ENCODE measurements at places on chromosomes 2 and 18. TPM values are rescaled to one million over a fixed set of nuclear protein-coding genes. Genes with fewer than 3 reads are reported as not detected.

Gene CD226
- 0.07 TPM for polyA plus RNA-seq

Gene ALK
- not detected for polyA plus RNA-seq

Gene DSEL
- 1.9 TPM for polyA plus RNA-seq

Gene ACADL
- polyA plus RNA-seq = 27.7 TPM

Gene SH3BP4
- 22.1 TPM for polyA plus RNA-seq

Gene ADCYAP1
- polyA plus RNA-seq = 4.7 TPM

DNA sequence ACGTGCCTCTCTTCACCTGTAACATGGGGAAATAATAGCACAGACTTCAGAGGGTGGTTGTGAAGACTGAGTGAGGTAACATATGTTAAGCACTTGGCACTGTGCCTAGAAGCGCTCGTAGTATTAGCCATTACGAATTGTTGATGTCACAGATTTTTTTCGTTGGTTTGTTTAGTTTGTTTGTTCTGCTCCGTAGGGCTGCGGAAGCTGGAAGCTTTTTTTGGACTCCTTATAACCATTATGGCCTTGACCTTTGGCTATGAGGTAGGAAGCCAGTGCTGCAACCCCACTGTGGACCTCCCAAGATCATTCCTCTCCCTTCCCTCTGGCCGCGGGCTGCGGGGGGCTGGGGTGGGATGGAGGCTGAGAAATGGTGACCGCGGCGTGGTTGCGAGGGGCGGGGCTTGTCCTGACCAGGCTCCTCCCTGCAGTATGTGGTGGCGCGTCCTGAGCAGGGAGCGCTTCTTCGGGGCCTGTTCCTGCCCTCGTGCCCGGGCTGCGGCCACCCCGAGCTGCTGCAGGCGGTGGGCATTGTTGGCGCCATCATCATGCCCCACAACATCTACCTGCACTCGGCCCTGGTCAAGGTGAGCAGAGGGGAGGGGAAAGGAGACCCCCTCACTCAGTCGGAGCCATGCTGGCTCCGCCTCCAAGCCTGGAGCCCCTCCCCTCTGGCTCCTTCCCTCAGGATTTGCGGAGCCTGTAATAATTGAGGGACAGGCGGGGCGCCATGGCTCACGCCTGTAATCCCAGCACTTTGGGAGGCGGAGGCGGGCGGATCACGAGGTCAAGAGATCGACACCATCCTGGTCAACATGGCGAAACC is 5.5 kb downstream of the SLC11A1 start:
- peak; percentile 73 for DNase-seq
- no peaks in the 10 kb centered on the region for H3K36me3 ChIP-seq
- H3K27ac ChIP-seq = peak overlapping the region; percentile 47
- no peaks in the 10 kb centered on the region for H3K27me3 ChIP-seq

DNA sequence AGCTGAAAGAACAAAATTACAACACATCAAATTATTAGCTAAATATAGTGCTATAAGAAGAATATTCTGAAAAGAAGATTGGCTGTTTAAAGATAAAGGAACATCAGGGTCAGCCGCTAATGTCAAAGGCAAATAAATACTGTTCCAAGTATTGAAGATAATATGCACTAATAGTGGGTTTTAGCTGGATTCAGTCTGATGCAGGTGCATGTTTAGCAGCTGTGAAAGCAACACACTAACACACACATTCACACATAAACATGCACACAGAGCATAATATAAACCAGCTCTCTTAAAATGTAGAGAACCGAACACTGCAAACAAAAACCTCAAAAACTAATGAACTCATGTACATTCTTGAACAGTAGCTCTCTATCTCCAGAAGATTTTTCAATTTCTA is 634.6 kb downstream of the ERBB4 start:
- no peak overlapping the region for H3K4me3 ChIP-seq
- no peaks in the 10 kb centered on the region for H3K4me1 ChIP-seq
- H3K36me3 ChIP-seq = no peaks in the 10 kb centered on the region
- H3K27me3 ChIP-seq = no peaks in the 10 kb centered on the region

- no peak for DNase-seq
- H3K4me3 ChIP-seq = no peak overlapping the region
- no peak overlapping the region for H3K27ac ChIP-seq
- H3K36me3 ChIP-seq = no peaks in the 10 kb centered on the region
- H3K27me3 ChIP-seq = no peaks in the 10 kb centered on the region
Measured at GRCh38 chr2:170432823-170433222, 254.9 kb downstream of the MYO3B start.

DNA sequence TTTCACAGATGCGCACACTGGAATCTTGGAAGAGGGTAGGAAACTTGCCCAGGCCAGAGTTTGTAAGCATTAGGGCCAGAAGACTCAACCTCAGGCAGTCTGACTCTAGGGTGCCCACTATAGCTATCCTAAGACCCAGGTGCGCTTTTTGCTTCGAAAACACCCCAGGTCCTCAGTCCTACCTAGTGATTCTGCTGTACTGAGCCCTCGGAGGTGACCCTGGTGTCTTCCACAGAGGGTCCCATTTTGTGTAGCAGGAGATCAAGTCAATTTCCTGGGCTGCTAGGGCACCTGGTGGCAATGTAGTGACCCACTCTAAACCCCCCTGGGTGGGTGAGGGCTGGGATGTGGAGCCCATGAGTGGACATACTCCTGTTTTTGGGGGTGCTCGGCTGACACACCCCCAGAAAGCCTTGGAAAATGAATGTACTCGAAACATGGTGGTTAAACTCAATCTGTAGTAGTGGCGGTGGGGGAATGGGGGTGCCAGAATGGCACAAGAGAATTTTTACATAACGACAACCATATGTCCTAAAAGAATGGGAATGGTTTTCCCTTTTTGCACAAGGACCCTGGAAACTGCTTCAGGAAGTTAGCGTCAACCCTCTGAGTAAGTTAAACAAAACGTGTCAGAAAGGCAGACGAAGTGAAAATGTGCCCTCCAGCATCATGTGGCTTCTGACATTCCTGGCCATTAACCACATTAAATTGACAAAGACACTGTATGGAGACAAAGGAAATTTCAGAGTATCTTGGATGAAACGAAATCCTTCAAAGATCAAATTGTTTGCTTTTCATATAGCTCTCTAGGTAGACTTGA is 218.0 kb upstream of the COPS8 start:
- no peak for DNase-seq
- H3K27ac ChIP-seq = no peak overlapping the region
- H3K27me3 ChIP-seq = no peaks in the 10 kb centered on the region

DNA sequence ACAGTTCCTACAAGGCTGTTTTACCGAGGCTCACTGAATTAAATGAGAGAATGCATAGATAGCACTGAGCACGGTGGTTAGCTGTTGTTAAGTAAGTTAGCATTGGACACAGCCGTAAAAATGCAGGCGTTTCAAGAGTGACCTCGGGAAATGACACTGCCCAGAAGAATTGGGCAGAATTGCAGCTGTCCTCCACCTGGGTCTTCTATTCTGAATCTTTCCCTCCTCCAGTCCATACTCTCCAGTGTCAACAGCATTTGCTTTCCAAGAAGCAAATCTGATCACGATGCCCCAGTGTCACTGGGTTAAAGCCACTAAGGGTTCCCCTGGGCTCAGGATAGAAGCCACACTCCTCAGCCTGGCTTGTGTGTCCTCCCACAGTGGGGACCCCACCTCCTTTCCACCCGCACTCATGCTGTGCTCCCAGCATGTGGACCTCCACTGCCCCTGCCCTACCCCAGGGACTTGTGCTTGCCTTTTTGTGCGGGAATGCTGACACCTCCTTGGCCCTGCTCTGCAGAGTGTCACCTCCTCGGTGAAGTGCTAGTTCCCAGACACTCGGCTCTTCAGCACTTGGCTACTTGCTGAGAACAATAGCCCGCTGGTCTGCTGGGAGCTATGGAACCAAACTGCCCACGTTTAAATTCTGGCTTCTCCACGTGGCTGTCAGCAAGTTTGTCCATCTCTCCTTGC is 135.0 kb downstream of the ANTXR1 start:
- DNase-seq = no peak
- no peaks in the 10 kb centered on the region for H3K36me3 ChIP-seq
- no peak overlapping the region for H3K27ac ChIP-seq
- H3K4me3 ChIP-seq = no peak overlapping the region
- no peaks in the 10 kb centered on the region for H3K4me1 ChIP-seq
- H3K27me3 ChIP-seq = no peaks in the 10 kb centered on the region

All from pancreas (tissue), 10 donors.